Activated CD4-positive, alpha-beta T cell treated with anti-CD3 and anti-CD28 coated beads for 24 hours (primary cell): ENCODE measurements at places on chromosomes 13 and 19.

DNA sequence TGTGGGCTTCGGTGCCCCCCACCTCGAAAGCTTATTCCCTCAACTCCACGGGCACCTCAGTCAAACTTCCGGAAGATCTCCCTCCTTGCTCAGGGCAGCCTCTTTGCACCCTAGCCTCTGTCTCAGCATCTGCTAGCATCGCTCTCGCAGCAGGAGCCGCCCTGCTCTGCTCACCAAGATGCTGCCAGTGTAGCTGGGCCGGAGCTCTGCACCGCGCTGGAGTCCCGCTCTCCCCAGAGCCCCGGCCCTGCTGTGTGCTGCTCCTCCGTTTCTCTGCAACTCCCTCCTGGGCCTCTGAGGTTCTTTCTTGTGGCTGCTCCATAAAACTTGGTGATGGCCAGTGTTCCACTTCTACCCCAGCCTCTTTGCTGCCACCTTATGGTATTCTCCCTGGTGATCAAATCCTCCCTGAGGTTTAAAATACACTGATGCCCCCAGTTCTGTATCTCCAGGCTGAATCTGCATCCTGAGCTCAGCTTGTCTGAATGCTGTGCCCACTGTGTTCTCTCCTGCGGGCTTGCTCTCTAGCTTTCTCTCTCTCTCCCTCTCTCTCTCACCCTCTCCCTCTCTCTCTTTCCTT is 198.0 kb downstream of the UQCRFS1 start:
- no peak for DNase-seq

DNA sequence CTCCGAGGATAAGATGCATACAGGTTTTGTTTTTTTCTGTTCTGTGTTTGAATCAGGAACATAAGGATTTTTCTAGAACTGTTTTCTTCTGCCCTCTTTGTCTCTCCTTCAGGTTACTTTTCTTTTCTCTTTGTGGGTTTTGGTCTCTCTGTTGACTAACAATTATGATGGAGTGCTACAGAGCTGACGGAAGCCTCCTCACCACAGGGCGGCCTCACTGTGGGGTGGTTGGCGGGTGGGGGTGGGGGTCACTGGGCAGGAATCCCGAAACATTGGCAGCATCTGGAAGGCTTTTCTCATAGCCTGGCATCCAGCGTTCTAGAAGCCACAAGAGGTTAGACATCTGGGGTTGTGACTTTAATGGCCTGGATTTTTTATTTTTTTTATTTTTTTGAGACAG is 12.0 kb upstream of the MATK start:
- DNase-seq: no peak

- no peak for DNase-seq
Observed at GRCh38 chr13:33763021-33763420, 54.9 kb upstream of the RFC3 start.

- DNase-seq: no peak
Observed at GRCh38 chr13:43081866-43082265, 58.5 kb downstream of the DNAJC15 start.

DNA sequence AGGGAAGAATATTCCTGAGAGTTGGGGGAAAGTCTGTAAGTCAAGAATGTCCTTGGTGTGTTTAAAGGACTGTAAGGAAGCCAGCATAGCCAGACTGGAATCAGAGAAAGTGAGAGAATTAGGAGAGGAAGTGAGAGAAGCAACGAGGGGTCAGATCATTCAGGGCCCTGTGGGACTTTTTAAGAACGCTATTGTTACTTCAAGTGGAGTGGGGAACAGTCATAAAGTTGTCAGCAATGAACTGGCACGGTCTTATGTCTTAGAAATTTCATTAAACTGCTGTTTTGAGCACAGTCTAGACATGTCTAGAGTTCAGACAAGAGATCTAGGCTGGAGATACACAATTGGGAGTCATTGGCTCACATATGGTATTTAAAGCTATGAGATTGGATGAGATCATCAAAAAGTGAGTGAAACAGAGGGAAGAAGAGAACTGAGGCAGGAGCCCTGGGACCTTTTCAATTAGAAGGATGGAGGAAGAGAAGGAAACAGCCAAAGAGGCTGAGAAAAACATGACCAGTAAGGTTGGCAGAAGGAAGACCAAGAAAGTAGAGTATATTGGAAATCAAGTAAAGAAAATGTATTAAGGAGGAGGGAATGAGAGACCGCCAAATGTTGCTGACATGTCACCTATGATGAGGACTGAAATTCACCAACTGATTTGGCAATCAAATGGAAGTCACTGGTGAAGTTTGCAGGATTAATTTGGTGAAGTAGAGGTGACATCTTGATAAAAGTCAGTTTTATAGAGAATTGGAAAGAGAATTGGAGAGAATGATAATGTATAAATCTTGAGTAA is 263.5 kb downstream of the GPC5 start:
- DNase-seq: no peak

DNA sequence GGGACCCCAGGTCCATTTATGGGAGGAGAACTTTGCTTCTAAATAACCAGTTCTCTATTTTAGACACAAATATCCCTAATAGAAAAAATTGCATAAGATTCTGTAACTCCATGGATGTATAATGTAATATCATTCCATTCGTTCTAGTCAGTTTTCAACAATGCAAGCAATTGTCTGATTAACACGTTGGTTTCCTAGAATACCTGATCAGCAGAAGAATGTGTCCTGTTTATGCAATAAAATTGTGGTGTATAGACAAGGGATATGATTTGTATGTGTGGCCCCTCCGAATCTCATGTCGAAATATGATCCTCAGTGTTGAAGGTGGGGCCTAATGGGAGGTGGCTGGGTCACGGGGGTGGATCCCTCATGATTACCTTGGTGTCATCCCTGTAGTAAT is 62.1 kb downstream of the RUBCNL start:
- DNase-seq: no peak

- DNase-seq: no peak
Observed at GRCh38 chr13:102597029-102597961, 509 bp downstream of the TPP2 start.

- DNase-seq: no peak
Observed at GRCh38 chr13:43580280-43580679, 206.5 kb downstream of the ENOX1 start.

DNA sequence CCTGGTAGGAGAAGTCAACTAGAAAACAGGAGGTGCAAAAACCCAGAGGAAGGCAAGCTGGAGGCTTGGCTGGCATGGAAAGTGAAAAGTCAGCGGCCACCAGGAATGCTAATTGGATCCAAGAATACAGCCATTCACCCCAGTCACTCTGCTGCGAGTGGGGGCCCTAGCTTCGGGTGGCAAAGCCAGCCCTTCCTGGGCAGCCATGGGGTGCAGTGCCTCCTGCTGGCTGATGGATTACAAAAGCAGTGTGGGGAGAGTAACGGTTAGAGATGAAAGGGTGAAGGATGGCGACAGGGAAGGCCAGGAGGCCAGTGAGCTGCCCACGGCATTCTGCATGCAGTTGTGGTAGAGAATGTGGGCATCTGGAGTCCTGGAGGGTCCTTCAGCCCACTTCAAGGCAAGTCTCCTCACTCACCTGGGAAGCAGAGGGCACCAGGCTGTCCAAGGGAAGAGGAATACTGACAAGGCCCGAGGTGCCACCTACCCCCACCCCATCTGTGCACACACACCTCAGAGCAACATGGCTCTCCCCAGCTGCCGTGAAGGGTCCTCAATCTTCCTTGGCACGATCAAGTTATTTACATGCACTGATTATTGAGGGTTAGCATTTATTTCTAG is 20.3 kb upstream of the EPHX3 start:
- DNase-seq: no peak

DNA sequence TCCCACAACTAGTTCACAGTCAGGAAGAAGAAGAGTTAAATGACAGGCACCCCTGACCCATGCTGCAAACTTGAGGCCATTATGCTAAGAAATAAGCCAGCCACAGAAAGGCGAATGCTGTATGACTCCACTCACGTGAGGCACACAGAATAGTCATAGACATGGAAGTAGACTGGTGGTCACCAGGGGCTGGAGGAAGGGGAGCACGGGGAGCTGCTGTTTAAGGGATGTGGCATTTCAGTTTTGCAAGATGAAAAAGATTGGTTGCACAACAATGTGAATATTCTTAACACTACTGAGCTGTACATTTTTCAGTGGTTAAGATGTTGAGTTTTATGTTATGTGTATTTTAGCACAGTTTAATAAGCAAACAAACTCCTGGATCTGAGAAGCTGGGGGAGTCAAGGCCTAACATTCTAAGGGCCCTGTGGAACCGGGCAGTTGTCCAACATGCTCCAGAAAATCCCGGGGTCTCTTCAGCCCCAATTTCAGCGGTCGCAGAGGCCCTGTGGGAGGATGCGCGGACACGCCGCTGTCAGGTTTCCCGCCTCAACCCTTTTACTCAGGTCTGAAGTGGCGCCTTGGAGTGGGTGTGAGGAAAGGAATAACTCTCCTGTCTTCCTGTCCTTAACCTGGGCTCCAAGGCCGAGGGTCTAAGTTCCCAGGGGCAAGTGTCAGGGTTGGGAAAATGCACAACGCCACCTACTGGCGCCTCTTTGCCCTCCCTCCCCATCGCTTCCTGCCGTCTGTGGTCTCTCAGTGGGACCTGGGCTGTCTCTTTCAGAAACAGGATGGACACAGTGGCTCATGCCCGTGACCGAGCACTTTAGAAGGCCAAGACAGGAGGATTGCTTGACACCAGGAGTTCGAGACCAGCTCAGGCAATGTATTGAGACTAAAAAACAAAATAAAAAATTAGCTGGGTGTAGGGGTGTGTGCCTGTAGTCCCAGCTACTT is 4.4 kb upstream of the TMEM272 start:
- DNase-seq: no peak

- DNase-seq: no peak
Observed at GRCh38 chr19:21398851-21399250, 1.9 kb downstream of the ZNF493 start.

DNA sequence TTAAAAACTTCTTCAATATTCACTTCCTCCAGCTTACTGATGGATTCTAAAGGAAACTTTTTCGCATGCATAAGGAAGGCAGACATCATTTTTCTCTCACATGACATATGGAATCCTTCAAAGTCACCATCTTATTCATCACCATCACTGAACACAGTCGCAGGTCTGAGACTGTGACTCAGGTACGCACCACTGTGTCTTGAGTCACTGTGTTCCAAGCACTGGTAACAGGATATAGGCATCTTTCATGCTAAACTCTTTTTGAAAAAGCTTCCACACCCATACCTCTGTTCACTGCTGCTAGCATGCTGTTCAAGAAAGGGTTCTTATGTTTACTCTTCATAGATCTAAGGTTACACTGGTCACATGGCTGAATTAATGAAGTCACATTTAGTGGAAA is 67.0 kb upstream of the SIAH3 start:
- no peak for DNase-seq

DNA sequence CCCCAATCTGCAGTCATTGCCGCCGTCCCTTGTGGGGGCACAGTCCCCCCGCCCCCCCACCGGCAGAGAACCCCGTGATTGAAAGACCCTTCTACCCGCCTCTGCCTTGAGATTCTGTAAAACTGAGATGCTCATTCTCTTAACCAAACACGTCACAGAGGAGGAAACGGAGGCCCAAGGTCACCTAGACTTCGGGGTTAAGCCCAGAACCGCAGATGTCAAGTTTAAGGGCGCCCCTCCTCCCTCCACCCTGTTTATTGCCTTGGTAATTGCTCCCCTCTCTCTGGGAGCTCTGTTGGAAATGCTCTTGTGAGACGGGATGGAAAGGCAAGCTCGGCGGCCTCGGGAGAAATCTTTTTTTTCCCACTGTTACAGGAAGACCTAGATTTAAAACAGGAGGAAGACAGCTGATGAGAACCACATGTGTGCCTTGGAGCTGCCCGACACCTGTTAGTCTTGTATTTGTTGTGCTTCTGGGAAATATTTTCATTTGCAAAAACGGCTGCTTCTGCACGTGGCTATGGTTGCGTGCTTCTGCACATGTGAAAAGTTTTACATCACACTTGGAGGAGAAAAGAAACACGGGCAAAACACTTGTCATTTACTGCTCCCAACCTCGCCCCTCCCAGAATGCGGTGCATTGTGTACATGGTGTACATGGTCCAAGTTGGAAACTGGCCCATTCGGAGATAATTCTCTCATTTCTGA is 1.1 kb upstream of the MED26 start:
- no peak for DNase-seq

DNA sequence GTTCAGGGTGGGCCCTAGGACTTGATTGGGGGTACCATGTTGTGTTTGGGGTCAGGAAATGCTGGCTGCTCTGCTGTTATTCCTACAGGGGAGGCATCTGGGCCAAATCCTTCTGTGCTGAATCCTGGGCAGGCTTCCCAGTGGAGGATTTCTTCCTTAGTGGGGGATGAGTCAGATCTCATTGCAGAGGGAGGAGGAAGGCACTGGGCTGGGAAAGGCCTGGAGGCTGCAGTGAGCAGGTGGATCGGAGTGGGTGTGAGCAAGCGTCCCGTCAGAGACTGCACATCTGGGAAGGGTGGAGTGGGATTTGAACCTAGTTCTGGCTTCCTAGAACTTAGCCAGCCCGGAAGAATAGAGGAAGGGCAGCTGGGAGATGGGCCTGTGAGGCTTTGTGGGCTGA is 11.5 kb downstream of the CCDC124 start:
- no peak for DNase-seq

DNA sequence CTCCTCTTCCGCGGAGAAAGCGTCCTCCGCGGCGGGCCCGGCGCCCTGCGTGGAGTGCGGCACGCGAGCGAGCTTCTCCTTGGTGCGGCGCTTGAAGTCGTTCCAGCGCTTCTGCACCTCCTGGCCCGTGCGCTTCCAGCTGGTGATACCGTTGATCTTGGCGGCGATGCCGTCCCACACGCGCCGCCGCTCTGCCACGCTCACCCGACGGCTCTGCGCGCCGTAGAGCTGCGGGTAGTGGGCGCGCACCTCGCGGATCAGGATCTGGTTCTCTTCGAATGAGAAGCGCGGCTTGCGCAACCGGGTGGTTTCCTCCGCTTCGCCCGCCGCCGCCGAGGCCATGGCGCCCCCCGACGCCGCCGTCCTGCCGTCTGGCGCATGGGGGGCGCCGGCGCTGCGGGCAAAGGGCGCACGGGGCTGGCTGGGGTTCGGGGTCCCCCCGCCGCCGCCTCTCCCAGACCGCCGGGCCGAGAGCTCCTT is 941 bp downstream of the MYPOP start:
- DNase-seq: no peak

- no peak for DNase-seq
Observed at GRCh38 chr19:47820410-47820809, 1.3 kb upstream of the CRX start.

GRCh38 chr19:33456845-33457220 is 64.8 kb downstream of the PEPD start:
- DNase-seq: no peak

- DNase-seq: no peak
Observed at GRCh38 chr19:19719798-19720197, 13.1 kb downstream of the ZNF14 start.

DNA sequence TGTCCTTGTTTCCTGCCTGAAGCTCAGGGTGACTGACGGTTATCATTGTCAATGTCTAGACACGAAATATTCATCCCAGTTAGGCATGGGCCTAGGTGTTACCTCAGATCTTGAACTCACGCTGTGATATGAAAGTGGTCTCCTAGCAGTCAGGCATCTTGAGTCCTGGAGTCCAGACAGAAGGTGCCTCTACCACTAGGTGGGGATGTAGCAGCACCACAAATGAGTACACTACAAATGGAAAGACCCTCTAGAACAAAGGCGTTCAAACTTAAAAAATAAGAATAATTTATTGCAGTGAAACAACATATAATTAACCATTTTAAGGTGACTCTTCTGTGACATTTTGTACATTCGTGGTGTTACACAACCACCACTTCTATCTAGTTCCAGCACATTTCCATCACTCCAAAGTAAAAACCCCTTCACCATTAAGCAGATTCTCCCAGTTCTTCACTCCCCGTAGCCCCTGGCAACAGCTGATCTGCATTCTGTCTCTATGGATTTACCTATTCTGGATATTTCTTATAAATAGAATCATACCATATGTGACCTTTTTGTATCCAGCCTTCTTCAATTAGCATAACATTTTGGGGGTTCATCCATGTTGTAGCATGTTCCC is 11.9 kb upstream of the FRY start:
- no peak for DNase-seq

- DNase-seq: no peak
Observed at GRCh38 chr19:58170860-58171259, 12.0 kb upstream of the ZNF274 start.
